ENCODE measurements at places on chromosomes 12 and 14.

DNA sequence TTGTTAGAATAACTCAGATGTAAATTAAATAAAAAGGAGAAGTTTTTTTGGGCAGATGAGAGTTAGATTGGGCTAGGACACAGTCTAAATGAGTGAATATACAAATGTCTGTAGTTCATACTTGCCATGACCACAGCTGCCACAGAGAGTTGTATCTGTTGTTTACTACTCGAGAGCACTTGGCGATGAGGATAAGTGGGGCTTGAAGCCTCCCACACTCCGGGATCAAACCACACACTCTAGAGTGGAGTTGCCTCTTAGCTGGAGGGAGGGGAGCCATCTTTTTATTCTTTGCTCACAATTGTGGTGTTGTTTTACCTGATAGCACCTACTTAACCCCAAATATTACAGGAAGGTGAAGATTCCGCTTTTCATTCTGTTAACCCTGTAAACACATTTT lies 27.5 kb downstream of the BEST3 start:
- DNase-seq, result no peak

DNA sequence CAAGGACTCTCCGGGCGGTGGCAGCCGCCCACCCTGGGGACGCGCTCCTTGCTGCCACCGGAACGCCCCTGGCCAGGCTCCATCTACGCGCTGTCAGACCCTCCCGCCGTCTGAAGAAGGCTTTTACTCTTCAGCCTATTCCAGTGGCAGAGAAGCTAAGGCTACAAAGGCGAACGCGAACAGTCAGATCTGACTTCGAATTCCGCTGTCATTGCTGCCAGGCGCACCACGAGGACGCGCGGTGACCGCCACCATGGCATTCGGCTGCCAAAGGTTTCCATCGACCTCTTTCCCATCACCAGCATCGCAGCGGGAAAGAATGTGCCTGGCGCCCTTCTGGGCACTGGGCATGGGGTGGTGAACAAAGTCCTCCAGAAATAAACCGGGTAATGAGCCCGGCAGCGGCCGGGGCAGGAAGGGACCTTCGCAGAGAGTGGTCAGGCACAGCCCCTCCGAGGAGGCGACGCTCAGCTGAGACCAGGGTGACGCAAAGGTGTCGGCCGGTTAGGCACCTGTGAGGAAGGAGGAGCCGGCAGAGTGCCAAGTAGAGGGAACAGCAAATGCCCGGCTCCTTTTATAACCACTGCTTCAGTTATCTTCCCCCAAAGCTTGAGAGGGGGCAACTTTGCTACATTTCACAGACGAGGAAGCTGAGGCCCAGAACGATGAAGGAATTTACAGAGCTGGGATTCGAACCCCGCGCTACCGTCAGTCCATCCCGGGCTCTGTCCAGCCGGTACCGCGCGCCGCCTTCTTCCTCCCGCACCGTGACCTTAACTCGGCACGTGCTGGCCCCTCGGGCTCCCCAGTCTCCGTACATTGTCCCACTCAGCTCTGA lies 1.9 kb upstream of the RFX4 start:
- DNase-seq, result no peak

DNA sequence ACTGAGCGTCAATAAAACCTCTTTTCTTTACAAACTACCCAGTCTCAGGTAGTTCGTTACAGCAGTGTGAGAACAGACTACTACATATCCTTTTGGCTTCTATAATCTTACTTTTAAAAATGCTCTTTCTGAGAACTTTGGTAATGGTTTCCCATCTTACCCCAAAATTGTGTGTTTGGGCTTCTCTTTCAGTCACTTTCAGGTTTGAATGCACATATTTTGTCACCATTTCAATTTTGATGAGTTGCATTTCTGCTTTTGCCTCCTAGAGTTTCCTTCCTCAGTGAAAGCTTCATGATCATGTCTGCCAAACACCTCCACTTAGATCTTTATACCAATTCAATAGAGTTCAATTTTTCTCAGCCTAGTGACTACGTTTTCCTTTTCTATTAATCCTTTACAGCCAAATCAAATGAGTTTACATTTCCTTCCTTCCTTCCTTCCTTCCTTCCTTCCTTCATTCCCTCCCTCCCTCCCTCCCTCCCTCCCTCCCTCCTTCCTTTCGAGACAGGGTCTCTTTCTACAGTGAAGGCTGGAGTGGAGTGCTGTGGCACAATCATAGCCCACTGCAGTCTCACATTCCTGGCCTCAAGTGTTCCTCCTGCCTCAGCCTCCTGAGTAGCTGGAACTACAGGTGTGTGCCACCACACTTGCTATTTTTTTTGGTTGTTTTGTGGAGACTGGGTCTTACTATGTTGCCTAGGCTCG lies 124.9 kb downstream of the BCAT1 start:
- DNase-seq, result no peak

- DNase-seq, result peak; percentile 82
Observed at GRCh38 chr12:32533971-32534590, 134.7 kb downstream of the FGD4 start.

DNA sequence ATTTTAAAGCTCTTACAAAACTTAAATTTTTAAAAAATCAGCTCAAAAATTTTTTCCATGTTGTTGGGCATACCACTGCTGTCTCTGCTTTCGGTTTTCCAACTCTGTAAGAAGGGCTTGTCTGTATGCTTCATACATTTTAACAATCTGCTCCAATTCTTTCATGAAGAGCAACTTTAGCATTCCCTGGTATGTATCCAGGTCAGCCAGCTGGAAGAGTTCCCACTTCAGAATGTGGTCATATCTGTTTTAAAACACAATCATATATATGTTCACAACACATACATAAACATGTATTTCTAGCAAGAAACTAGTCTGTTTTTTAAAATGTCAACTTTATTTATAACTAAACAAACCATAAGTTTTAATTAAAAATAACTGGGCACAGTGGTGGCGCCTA lies 33.0 kb downstream of the SAV1 start:
- DNase-seq, result no peak

GRCh38 chr12:56749359-56749758 lies 2.8 kb downstream of the PRIM1 start:
- DNase-seq, result no peak

- no peak for DNase-seq
Observed at GRCh38 chr12:92418381-92418780, 272.7 kb upstream of the BTG1 start.

- DNase-seq, result no peak
Observed at GRCh38 chr14:72452774-72453173, 441.1 kb downstream of the DPF3 start.

GRCh38 chr14:97109234-97109633 lies 312.1 kb downstream of the VRK1 start:
- DNase-seq, result no peak

GRCh38 chr12:65620046-65620445 lies 204.2 kb upstream of the HMGA2 start:
- DNase-seq, result no peak

- DNase-seq, result no peak
Observed at GRCh38 chr14:63240221-63240620, 36.0 kb downstream of the RHOJ start.

DNA sequence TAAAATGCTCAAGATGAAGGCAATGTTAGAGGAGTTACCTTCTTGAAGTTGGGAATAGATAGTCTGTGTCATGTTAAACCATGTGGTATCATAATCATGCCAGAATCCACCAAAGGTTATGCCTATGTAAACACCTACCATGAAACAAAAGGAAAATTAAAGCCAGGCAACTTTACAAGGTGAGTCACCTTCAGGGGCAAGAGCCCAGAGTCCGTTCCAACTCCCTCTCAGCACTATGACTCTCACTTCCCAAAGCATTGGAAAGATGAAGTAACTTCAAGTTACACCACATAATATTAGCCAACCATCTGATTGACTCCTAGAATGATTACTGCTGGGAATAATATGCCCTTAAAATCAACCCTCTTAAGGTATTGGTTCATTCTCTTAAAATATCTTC lies 38.5 kb downstream of the CATSPERB start:
- peak; percentile 77 for DNase-seq

DNA sequence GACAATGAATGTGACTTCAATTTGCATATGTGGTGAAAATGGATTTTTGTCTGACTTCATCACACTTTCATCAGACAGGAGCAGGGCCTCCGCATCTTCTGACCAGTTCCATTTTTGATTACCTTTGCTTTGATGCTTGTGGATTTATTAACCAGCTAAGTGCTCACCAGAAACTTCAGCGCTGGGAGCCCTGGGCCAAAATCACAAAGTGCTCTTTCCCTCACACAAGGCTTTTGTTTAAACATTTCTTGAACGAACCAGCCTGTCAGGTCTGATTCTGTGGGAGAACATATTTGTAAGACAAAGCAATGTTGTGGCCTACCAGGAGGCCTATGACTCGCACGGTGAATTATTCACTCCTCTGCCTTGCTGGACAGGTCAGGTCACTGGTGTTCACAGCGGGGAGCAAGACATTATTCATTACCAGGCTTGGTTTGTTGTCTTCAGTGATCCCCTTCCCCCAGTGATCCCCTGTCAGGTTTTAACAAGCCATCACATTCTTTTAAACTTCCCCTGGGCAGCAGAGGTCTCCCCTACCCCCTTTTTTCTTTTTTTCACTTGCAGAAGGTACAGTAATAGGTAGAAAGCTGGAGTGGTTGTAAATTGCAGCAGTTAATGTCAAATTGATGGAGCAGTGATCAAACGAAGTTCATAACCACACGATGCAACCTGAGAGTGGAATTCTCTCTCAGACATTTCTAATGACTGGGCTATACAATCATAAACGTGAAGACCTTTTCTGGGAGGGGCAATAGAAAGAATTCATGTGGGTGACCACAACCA lies 167.5 kb upstream of the PRICKLE1 start:
- peak; percentile 61 for DNase-seq

GRCh38 chr14:89214221-89214965 lies 202.6 kb downstream of the FOXN3 start:
- DNase-seq, result no peak

DNA sequence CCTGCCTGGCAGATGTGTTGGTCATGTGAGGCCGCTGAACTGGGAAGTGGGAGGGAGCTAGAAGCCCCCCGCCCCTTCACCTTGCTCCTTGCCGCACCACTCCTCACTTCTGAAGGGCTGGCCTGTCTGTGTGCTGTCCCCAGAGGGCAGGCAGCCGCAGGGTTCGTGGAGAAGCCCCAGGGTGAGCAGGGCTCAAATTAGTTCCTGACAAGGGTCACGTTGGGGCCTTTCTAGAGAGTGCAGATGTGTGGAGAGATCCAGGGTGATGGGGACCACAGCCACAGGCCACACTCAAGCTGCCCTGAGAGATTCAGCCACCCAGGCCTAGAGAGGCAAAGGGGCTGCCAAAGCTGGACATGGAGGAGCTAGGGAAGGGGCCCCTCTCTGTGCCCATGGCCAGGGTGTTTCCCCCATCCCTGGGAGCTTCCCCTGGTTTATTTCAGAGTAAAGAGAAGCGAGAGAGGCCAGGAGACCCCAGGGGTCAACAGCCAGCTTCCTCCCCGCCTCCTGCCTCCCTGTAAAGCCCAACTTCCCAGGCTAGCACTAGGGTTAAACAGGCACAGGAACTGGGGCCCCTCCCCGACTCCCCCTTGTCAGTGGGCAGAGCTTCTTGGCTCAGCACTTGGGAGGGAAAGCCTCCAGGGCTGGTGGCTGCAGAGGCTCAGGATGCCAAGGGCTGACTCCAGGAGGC lies 16.2 kb downstream of the SLC25A29 start:
- DNase-seq, result no peak

- DNase-seq, result no peak
Observed at GRCh38 chr12:80262346-80262745, 163.0 kb downstream of the OTOGL start.

DNA sequence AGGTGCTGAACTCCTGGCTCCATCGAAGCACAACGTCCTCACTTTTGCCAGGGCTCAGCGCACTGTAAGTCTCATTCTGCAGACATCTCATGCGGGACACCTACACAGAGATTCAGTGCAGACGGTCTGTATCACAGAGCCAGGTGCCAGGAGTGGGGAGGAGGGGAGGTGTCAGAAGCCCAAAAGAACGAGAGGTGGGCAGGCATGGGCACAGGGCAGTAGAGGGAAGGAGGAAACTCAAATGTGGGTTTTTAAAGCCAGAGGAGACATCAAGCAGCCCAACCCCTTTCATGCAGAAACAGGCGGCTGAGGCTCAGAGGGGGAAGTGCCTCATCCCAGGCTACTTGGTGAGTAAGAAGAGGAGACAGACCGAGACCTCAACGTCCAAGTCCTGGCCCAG lies 2.5 kb upstream of the LPAR5 start:
- DNase-seq, result no peak

- no peak for DNase-seq
Observed at GRCh38 chr14:33612197-33612505, 338.7 kb downstream of the EGLN3 start.

DNA sequence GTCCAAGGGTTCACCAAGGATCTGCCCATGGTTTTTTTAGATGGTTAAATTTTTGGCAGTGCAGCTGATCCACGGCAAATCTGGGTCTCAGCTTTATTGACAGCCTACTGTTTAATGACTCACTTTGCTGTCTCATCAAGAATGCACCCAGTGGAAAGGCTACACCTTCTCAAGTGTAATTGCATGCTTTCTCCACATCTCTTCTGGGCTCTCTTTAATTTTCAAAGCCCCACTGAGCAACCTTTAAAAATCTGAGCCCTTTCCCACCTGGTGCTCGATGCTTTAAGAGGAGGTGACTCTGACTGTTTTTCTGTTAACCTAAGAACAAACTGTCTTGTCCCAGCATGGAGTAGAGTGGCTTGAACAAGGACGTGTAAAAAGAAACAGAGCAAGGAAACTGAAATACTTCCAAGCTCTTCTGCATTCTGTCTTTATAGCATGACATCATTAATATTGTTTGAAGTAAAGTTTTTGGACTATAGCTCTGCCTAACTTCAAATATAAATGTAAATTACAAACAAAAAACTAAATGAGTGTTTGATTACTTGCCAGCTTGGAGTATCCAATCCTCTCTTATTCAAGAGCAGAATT lies 214.2 kb upstream of the KRR1 start:
- DNase-seq, result peak; percentile 86

DNA sequence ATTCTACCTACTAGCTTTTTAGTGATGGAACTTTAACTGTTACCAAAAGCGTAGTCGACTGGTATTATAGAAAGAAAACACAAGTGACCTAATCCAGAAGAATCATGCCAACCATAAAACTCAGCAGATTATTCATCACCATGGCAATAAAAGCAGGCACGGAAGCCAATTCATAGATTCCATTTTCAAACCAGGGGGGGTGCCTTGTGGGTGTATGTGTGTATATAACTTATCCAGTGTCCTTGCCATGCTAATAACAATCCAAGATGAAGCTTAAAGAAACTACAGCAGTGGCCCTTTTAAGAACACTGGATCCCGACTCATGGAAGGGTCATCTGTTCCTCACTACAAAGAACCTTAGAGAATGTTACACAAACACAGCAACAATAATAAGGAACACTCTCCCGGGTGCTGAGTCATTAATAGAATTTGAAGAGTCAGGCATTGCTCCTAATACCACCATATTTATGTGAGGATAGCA lies 61.0 kb downstream of the EPS8 start:
- DNase-seq, result peak; percentile 76
